ENCODE measurements at places on chromosomes 6 and 20. TPM values are rescaled to one million over a fixed set of nuclear protein-coding genes. Genes with fewer than 3 reads are reported as not detected.

TREML1 gene
- not detected for total RNA-seq

C20orf202 gene
- total RNA-seq: not detected

DNA sequence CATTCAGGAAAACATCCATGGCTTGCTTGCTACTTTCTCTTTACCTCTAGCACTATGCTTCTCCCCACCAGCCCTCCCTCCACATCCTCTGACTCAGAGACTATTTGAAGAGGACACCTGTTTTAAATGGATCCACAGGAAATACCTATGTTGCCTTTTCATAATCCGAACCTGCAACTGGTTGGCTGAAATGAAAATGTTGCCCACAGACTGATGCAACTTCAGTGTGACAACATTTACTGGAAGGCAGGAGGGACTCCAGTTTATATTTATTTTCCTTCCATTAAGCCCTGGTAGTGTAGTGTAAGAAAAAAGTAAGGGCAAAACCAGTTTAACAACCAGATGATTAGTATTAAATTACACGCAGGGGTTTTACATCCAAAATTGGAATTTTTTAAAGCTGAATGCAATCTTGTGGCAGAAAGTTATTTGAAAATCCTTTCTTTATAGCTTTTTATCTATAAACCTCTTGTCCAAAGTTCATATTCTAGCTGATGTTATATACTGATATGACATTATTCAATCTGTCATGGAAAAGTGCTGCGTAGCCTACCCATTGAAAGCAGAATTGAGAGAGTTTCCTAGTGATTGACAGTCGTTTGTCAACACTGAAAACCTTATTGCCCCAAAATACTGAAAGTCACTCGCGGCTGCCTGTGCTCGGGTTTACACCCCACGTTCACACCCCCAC is 881 bp upstream of the AIG1 start:
- DNase-seq: peak; percentile 96

CFB gene
- total RNA-seq: 7.8 TPM

DNAH8 gene
- not detected for total RNA-seq

- DNase-seq: no peak
Observed at GRCh38 chr6:108793516-108794251, 54.5 kb upstream of the ARMC2 start.

- no peak for DNase-seq
Observed at GRCh38 chr6:30113841-30114240, 951 bp upstream of the TRIM31 start.

- DNase-seq: peak; percentile 30
Observed at GRCh38 chr20:38973107-38973506, 11.0 kb downstream of the DHX35 start.

SLC22A1 gene
- total RNA-seq: not detected

TSPO2 gene
- total RNA-seq: not detected

GRCh38 chr20:36478137-36478905 is 63.0 kb upstream of the MYL9 start:
- no peak for DNase-seq

APOM gene
- total RNA-seq: 6.9 TPM

DNA sequence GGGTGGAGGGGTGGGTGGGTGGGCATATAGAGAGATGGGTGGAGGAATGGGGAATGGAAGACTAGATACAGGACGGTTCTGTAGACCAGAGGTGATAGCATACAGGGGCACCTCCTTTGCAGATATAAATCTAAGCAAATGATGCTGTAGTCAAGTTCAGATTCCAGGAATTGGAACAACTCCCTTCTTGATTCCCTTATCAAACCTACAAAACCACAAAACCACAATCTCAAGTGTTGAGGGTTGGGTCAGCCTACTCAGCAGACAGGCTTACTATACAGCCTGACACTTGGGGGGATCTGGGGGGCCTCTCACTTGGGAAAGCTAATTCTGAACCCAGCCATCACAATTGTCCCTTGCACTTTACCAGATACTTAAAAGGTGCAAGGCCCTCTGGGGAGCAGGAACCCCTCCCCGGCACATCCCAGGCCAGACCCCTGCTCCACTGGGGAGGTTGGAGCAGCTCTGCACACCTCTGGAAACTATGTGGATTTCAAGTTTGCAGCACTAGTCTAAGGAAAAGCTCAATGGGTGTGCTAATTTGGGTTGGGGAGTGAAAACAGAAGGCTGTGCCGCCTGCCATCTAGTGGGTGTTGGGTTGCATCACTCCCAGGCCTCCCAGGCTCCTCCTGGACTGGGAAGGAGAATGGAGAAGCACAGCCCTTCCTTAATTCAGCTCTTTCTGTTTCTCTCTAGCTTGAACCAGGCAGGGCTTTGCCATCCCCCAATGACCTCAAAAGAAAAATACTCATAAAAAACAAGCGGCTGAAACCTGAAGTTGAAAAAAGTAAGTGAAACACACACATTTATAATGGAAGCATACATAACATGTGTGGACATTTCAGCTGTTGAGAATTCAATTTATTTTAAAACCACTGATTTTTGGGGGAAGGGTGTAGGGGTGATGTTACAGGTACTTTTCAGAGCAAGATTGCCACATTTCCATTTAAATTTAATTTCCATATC is 121.2 kb upstream of the LAMP5 start:
- peak; percentile 86 for DNase-seq

NEURL2 gene
- total RNA-seq: 6.0 TPM

DNA sequence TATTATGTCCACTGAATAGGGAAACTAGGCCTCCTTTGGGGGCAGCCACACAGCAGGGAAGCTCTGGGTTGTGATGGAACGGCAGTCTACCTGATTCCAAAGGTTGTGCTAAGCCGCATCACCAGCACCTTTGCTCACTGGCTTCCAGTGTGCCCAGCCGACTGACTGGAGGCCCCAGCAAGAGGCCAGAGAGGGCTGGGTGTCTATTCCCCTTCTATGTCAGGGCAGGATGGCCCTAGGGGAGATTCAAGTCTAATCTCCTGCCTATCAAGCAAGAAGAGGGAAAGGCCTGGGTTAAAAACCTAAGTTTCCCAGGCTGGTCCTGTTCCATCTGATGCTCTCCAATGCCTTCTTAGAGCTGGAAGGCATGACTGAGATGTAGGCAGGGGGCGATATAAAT is 53.6 kb downstream of the JPH2 start:
- DNase-seq: peak; percentile 24

DNA sequence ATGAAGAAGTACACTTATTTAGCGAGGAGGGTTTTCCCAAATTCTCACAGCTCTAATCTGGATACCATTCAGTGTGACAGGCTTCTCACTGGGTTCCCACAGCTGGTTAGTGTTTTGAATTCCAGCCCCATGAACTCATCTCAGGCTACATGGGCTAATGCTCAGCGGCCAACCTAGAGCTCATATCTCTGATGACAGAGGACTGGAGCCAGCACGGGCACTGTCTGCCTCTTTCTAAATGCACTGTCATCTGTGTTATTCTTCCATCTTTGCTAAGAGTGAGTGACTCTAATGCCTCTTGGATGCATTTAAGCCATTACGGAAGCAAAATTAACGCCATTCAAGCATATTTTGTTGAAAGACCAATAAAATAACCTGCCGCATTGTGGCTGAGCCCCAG is 308.9 kb upstream of the JAG1 start:
- peak; percentile 95 for DNase-seq

DNA sequence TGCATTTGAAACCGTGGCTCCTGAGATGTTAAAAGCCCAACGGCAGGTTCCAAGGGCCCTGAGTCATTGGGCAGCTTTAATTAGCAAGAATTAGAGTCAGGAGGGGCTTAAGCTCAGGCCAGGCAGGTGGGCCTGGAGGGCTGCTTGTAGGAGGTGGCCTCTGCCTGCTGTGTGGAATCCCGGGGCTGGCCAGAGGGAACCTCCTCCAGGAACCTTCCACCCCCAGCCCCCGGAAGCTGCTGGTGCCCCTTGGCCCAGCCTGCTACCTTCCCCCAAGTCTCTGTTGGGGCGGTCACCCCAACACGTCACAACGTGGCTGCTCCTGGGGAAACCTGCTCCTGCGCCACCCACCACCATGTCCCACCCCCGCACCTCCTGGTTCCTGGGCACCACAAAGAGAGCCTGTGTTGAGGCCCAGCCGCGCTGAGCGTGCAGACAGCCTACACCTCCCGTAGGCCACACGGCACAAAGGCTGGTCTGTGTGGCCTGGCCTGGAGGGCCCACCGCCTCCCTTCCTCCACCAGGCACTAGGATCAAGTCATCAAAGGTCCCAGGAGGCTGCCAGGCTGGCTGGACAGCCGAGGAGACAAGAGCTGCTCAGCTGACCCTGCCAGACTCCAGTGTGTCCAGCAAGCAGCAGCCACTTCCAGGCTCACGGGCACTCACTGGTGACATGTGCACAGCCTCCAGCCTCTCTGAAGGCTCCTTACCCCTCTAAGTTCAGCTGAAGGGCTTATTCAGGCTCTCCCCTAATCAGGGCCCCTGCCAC is 86.3 kb downstream of the SNX5 start:
- DNase-seq: peak; percentile 73

DNA sequence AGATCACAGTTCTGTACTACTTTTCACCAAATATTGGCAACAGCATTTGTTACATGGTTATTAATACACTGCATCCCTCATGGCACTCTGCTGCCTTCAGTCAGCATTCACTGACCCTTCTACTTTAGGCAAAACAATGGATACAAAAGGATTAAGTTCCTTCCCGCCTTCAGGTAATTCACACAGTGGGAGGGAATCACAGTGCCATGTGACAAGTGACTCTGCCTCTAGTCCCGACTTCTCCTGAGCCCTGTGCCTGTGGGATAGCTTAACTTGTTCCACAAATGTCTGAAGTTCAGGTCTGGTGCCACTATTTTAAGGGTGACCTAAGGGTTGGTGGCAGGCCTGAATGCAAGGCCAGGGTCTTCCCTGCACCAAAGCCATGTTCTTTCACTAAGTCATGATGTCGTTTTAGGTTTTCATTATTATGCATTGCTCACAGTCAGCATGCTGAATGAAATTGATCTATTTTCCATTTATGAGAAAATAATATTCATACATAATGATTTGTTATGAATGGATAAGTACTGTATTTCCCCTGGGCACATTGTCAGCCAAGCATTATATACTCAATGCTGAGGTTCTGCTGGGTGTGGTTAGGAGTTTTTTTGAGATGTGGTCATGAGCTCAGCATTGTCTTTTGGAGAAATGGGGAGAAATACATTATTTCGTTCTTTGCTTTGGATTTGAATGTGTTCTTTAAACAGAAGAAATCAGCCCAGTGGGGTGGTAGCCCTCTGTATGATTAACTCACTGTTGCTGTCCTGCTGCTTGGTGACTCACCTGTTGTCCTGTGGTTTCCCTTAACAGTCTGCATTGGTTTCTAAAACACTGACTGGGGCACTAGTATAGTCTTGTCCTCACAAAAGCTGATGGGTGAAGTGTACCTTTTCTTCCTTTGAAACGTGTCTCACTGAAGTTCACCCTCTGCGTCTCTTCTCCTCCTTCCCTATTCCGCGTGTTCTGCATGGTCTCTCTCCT is 66.4 kb downstream of the AFDN start:
- peak; percentile 81 for DNase-seq

DNA sequence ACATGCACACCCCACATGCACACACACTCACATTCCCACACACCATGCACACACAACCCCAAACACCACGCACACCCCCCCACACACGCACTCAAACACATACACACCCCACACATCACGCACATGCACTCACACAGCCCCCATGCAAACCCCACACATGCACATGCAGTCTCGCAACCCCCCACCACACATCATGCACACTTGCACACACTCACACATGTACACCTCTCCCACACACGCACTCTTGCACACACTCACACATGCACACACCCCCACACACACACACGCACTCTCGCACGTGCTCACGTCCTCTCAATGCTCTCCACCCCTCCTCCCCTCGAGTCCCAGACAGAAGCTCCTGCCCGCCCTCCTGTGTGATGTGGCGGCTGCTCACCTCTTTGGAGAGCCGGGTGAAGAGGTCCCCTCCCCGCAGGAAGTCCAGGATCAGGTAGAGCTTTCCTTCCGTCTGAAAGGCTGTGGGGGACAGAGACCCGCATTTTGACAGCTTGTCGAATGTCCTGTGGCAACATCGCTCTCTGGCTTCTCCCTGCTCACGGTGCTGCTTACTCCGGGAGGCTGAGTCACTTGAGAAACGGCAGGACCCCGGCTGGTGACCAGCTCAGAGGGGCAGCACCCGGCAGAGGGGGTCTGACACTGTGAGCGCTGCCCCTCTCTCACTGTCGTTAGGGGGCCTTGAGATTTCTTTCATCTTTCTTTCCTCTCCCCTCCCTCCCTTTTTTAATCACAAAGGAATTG is 78.5 kb downstream of the RAMACL start:
- DNase-seq: no peak

DNA sequence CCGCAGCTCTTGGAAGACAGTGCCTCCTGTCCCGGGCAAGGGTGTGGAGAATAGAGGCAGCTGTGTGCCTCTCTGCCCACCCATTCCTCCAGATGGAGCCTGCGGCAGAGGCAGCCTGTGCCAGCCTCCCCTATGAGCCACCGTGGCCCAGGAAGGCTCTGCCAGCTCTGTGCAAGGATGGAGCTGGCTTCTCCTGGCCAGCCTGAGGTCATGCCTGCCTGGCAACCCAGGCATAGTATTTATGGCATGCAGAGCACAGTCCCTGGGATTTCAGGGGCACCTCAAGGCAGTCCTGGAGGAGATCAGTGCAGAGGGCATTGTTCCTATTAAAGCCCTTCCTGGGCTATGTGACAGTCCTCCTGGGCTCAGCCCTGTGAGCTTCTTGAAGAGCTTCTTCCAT is 1.5 kb downstream of the EPB41L1 start:
- no peak for DNase-seq

DNA sequence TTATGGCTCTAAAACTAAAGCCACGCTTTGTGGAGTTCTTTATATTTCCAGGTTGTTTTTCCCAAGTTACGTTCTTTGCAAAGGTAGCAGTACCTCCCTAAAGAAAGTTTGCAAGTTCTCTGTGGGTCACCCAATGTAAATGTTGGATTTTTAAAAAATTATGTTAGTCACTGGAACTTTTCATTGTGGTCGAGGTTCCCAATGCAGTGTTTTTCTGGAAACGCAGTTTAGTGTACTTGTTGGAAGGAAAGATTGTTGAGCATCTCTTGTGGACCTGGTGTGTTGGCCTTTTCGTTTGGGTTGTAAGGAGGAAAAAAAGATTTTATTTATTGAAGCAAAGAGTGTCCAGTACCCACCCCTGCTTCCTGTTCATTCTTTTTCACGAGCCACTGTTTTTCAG is 1.4 kb downstream of the TOP1 start:
- no peak for DNase-seq

GRCh38 chr20:19695081-19695480 is 63.0 kb upstream of the RIN2 start:
- no peak for DNase-seq

LY6G6F gene
- not detected for total RNA-seq

DNA sequence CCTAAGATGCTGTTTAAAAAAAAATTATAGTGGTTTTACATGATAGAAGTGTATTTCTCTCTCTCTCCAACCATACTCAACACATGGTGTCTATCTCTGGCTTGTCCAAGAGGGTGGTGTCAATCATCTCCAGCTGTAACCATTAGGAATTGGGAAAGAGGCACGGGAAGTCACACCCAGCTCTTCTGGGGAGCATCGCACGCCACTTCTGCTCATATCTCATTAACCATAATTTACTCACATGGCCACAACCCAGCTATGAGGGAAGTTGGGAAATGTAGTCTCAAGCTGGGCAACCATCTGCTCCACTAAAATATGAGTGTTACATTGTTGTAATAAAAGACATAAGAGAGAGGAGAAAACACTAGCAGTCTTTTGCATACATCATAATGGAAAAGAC is 30.4 kb upstream of the TSHZ2 start:
- no peak for DNase-seq

GRCh38 chr6:148747471-148748165 is 788 bp downstream of the UST start:
- peak; percentile 51 for DNase-seq

THBD gene
- total RNA-seq: 45.2 TPM

Data from M059J (cell line).